ENCODE measurements at places on chromosomes 16 and 17.

GRCh38 chr16:24537474-24538337 is 1.7 kb upstream of the RBBP6 start:
- DNase-seq = no peak

DNA sequence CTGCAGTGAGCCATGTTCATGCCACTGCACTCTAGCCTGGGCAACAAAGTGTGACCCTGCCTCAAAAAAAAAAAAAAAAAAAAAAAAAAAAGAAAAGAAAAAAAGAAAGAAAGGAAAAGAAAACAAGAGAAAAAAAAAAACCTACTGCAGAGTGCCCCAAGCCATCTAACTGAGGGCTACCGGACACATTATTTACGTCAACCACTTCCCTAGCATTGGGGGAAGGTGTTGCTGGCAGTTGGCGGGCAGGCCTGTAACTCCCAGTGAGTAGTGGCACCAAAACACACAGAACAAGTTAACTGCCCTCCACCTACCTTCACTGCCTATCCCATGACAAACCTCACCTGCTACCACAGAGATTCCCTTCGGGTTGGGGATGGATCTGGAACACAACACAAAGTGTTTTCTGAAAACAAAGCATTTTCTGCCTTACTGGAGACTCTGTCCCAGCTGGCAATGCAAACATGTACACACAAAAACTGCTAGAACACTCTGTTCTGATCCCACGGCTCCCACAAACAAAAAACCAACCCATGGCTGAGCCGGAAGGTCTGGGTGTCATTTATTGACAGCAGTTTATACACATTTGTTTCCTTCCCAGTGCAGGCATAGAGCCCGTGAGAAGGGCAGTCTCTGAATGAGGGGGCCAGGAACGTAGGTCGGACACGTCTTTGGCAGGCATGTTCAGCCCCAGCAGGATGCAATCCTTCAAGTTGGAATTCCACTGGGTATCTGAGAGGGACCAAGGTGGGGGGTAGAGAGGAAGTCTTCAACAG is 11.0 kb downstream of the PHB1 start:
- no peak for DNase-seq

GRCh38 chr17:77153472-77153871 is 12.7 kb downstream of the SEC14L1 start:
- DNase-seq = no peak

DNA sequence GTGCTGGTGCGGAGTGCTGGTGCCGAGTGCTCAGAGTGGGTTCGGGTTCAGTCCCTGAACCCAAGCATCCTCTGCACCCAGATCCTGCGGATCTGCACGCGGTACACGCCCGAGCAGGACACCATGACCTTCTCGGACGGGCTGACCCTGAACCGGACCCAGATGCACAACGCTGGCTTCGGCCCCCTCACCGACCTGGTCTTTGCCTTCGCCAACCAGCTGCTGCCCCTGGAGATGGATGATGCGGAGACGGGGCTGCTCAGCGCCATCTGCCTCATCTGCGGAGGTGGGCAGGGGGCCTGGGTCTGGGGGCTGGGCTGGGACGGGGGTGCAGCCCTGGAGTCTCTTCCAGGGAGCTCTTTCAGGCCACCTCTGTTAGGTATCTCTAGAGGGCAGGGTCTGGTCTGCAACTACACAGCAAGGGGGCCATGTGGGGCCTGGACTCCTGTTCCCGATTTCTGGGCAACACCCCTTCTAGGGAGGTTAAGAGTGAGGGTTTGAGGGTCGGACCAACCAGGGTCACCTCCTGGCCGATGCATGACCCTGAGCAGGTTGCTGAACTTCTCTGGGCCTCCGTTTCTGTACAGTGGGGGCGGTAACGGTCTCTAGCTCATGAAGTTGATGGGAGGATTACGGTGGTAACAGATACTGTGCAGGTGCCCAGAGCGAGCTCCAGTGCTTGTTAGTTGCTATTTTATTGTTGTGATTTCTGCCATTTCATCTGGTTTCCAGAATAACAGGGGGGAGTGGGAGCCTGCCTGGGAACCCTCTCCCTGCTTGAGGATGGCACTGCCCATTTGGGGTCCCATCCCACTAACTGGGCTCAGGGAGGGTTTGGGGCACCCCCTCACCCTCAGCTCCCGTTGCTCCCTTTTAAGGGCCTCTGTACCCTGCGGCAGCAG is 10.1 kb downstream of the GJD3 start:
- DNase-seq = no peak

DNA sequence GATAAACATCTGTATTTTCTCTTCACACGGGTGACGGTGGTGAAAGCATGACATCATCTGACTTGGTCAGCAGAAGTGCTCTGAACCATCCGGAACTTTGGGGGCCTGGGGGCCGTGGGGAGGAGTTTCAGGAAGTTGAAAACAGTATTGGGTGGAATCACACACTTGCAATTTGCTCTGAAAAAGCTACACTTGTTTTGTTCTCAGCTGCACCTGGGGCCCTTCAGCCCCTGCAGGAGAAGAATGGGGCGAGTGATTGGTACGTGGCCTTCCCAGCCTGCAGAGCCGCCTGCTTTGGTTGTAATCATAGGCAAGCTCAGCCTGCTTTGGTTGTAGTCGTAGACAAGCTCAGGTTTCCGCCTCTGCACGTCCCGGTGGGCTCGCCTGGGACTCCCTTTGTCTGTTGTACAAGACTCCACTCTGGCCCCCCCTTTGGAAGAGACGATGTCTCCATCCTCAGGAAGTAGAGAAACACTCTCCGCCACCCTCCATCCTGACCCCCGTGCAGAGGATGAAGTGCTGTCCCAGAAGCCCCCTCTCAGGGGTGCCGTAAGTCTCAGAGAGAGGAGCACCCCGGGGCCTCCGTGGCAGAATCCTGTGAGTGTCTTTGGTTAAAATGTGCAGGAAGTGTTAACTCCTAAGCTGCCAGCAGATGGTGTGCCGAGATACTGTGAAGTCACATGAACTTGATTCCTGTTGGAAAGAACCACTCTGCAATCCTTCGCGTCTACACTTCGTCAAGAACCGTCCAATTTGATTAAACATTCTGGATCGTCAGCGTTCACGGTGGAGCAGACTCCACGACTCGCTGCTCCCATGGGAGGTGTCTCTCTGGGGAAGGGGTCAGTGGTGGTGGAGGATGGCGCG is 5.4 kb downstream of the BANP start:
- DNase-seq = peak; percentile 38

- DNase-seq = no peak
Observed at GRCh38 chr16:82755570-82756282, 129.0 kb downstream of the CDH13 start.

- DNase-seq = no peak
Observed at GRCh38 chr16:4179020-4179419, 62.8 kb upstream of the ADCY9 start.

- DNase-seq = no peak
Observed at GRCh38 chr16:63928421-63928820, 1193.4 kb downstream of the CDH11 start.

- DNase-seq = no peak
Observed at GRCh38 chr17:11668618-11669017, 70.3 kb downstream of the DNAH9 start.

DNA sequence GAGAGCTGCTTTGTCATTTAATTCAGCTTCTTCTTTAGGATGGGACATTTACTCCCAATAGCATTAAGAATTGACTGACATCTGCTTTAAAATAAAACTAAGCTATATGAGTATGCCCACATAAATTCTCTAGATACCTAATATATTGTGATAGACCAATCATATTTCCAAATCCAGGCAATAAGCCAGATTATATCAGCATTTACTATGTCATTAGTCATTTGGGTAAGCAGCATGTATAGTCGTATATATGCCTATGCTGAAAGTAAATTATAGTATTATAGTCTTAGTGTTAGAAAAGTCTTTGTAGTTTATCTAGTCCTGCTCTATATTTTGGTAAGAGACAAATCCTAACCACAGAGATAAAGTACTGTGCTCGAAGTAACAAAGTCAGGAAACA is 958.1 kb downstream of the KCNJ2 start:
- DNase-seq = no peak

GRCh38 chr16:49640581-49640980 is 215.3 kb downstream of the ZNF423 start:
- DNase-seq = no peak

GRCh38 chr16:12500771-12501170 is 302.9 kb downstream of the CPPED1 start:
- no peak for DNase-seq

DNA sequence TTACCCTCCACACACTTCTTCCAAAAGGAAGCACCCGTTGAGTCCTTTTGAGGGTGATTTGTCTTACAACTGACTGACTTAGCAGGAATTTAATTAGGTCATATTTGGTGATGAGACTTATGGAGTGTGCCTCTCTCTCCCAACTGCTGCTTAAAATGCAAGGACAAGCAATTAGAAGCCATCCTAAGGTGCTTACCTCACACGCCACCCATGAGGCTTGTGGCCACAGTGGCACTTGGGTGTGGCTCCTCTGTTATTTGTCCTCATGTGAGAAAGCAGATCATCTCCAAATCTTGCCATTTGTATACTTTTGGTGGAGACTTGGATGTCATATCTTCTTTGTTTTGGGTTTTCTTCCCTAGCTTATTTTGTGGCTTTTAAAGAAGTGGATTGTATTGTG is 61.6 kb downstream of the WNT3 start:
- no peak for DNase-seq

DNA sequence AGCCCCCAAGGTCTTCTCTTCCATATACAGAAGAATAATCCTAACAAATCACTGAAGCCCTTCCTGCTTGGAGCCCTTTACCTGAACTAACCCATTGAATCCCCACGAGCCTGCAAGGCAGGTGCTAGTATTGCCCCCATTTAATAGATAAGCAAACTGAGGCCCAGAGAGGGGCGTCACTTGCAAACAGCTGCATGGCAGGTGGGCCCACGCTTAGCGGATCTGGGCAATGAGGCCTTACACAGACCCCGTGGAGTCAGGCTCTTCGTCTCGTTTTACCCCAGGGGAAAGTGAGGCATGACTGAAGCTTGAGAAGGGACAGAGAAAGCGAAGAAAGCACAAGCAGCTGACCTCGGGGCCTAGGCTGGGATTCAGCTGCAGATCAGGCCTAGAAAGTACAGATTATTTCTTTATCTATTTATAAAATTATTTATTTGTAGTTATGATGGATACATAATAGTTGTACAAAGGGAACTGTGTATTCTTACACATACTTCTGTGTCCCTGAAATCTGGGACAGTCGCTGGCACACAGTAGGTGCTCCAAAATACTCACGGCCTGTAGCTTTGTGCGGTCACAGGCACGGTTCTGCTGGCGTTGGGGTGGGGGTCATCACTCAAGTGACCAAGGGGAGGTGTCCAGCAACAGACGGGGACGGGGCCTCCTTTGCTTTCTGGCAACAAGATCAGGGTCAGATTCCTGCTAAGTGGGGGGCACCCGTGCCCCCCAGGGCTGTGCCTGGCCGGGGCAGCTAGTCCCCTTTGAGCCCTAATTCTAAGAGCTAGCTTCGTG is 223.2 kb upstream of the GSE1 start:
- no peak for DNase-seq

DNA sequence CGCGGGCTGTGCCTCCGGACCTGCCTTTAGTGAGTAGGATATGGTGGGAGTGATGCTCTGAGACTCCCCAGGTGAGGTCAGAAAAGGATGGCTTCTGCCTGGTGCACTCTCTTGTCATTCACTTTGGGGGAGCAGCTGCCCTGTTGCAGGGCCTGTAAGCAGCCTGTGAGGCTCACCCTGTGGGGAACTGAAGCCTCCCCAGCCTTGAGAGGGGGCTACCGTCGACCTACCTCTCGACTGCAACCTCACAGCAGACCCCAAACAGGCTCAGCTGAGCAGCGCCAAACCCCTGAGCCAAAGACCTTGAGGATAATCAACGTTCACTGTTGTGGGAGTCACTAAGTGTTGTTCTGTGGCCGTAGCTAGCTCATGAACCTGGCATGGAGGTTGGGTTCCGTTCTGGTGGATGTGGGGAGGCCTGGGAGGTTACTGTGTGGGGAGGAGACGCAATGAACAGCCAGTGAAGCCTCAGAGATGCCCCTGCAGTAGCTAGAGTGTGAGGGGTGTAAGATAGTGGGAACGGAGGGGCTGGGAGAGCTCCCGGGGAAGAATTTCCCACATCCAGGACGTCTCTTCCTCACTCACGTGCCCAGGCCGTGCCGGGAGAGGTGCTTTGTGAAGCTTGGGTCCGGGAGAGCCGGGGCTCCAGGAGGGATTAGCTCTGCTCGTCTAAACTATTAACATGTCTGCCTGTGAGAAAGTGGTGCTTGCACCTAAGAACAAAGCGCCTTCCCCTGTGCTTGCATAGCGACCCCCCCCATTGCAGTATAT is 38.8 kb downstream of the METRNL start:
- no peak for DNase-seq

- no peak for DNase-seq
Observed at GRCh38 chr17:27550291-27550930, 80.6 kb upstream of the LGALS9 start.

DNA sequence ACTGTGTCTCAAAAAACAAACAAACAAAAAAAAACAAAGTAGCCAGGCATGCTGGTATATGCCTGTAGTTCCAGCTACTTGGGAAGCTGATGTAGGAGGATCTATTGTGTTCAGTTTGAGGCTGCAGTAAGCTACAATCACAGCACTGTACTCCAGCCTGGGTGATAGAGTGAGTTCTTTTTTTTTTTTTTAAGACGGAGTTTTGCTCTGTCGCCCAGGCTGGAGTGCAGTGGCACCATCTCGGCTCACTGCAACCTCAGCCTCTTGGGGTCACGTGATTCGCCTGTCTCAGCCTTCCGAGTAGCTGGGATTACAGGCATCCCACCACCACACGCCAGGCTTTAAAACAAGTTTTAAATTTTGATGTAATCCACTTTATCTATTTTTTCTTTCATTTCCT is 80.2 kb upstream of the STAC2 start:
- no peak for DNase-seq

- DNase-seq = no peak
Observed at GRCh38 chr17:45756266-45756991, 27.7 kb upstream of the CRHR1 start.

DNA sequence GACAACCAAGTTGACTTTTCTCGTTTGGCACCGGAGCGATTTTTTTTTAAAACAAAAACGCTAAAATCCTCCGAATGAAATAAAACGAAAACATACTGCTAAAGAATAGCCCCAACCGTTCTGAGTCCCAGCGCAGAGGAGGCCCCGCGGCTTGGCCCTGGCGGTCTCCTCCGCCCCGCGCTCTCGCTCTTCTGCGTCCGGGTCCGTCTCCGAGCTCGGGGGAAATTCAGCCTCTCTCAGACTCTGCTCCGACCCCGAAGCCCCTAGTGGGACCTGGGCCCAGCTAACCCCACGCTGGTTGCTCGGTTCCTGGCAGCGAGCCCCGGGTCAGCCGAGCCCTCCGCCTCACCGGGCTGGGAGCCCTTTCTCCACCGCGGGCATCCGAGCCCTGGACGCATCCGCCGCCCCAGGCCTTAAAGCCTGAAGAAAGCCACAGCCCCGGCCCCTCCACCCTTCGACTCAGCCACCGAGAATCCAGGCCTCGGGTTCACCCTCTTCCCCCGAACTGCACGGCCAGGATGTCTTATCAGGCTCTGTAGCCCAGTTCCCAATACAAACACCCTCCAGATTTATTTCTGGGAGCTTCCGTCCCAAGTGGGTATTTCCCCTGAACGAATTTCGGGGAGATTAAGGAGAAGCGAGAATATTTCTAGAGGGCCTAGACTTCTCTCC is 1.2 kb downstream of the TBX2 start:
- DNase-seq = no peak
